Occipital lobe (tissue), 3 donors: ENCODE measurements at places on chromosomes 7 and 10. TPM values are rescaled to one million over a fixed set of nuclear protein-coding genes. Genes with fewer than 3 reads are reported as not detected.

DNA sequence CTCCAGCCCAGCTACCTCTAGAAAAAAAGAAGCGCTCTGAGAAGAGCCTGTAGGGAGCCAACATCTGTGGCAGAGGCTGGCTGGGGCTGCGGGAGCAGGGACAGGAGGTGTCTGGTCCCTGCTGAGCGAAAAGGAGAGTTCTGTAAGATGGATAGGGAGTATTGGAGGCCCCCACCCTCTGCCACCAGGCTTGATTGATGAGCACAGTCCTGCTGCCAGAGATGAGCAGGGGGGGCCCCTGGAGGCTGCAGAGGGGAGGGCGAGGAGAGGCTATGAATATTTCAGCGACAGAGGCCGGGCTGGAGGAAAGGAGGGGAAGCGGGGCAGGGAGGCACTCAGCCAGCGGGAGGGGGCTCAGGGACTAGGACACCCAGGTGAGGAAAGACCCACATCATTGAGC lies 44.5 kb upstream of the HSPB1 start:
- no peak for DNase-seq

- no peak for DNase-seq
Measured at GRCh38 chr10:77290528-77291155, 347.0 kb downstream of the KCNMA1 start.

- DNase-seq: no peak
Measured at GRCh38 chr10:19730167-19730906, 85.9 kb upstream of the PLXDC2 start.

DNA sequence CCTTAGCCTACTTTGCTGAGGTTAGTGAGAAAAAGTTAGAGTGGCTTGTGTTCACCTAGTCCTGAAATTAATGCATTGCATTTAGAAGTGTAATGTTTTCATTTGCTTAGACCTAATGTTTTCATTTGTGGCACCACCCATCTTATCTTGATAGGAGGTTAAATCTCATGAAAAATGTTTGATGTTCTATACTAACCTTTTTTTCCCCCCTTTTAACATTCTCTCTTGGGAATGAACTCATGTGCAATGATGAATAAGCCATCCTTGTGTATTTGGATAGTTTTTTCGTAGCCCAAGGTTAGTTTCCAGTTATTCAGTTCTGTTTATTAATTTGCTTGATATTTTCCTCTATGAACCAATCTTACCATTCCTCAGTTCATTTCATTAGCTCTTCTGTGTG lies 2.8 kb downstream of the FHIP2A start:
- no peak for DNase-seq

DNA sequence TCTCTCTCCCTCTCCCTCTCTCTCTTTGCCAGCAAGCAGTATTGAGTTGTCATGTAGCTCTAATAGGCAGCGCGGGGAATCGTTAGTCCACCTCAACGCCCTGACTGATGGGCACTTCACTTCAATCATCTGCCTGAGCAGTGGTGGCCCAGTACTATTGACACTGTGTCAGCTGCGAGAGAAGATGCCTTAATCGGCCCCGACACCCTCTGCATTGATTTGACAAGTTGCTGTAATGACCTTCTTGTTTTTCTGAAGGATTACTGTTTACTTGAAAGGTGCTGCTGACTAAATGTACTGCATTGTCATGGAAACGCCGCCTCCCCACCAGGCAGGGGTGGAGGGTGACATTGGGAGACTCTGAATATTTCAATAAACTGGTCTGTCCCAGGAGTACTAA lies 913.8 kb downstream of the KCNMA1 start:
- DNase-seq: no peak

- no peak for DNase-seq
Measured at GRCh38 chr10:93376372-93377293, 105.5 kb downstream of the MYOF start.

DNA sequence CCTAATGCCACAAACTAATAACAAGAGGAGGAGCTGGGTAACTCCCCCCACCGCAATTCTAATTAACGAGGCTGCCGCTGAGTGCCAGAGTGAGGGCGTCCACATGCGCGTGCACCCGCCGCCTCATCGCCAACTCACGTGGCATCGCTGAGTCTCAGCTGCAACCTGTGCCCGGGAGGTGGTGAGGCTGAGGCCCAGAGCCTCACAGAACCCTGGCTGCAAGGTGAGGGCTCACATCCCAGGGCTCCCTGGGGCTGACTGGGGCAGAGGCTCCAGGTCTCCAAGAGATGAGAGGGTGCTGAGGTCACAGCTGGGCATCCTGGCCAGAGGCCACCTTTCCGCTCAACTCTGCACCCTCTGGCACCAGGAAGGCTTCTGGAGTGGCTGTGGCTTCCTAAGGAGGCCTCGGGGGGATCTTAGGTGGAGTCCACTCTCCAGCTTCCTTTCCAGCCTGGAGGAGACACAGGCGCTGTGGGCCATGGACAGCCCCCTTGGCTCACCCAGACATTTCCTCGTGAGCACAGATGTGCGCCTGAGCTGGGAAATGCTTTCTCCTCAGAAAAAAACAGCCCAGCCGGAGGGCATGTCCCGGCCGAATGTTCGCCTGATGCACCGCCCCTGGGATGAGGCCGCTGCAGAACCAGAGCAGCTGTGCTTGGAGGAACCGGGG lies 242.6 kb downstream of the MAD1L1 start:
- DNase-seq: no peak

GRCh38 chr10:11164803-11165590 lies 147.3 kb downstream of the CELF2 start:
- DNase-seq: peak; percentile 87

DNA sequence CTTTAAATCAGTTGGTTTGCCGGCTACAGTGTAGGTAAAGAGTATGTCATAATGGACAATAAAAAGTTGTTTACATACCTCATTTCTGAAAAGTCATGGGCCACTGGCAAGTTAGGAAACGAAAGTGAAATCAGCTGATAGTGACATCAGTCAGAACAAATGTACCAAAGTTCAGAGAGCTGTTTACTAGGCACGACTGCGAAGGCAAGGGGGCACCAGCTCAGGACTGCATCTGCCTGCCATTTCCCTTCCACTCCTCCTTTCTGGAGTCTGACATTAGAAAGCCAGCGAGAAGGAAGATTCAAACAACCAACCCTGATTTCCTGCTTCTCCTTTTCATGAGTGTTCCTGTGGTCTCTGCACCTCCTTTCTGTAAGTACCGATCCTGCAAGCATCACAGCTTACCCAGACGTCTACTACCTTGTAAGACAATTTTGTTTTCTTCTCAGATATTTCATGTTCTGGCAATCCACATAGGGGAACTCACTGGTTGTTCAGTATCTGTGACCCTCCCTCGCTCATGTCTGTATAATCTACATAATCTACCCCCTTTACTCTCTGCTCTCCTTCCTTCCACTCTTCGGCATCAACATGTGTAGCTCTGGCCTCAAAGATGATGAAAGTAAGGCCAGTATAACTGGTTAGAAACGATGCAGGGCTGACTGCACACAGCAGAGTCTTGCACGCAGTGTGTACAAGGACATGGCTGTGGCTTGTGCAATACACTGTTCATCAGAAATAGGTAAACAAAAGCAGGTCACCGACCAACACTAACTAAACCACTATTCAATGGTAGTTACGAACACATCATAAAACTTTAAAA lies at the start of gene TMEM140:
Gene TMEM140 (plus strand): TSS at position 174 of the 823 bp plus-strand sequence. CDS start 16,370 bp downstream, outside the sequence.
- DNase-seq: no peak

DNA sequence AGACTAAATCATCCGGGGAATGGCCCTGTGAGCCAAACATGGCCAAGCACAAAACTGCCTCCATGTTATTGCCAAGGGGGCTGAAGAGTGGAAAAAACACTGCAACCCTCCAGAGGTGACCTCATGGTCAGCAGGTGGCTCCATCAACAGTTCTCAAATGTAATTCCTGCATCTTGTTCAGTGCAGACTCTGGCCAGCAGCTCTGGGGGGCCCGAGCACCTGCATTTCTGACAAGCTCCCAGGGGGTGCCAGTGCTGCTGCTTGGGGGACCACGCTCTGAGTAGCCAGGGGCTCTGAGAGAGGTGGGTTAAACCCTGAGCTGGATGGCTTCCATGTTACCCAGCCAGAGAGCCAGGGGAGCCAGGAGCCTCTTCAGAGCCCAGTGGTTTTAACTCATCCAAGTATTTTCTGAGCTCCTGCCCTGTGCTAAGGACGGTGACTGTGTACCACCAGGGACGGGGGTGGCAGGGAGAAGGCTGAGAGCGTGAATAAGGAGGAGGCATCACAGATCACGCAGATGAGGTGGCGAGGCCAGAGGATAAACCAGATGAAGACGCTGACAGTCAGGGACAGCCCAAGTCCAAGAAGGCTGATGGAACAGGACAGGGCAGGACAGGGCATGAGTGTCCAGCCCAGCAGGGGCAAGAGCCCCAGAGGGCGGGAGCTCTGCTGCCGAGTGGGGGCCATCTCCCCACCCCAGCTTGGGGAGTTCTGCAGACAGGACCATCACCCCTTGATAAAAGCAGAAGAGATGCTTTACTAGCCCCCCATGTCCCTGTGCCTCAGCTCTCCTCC lies 52.9 kb downstream of the CLEC2L start:
- no peak for DNase-seq

DNA sequence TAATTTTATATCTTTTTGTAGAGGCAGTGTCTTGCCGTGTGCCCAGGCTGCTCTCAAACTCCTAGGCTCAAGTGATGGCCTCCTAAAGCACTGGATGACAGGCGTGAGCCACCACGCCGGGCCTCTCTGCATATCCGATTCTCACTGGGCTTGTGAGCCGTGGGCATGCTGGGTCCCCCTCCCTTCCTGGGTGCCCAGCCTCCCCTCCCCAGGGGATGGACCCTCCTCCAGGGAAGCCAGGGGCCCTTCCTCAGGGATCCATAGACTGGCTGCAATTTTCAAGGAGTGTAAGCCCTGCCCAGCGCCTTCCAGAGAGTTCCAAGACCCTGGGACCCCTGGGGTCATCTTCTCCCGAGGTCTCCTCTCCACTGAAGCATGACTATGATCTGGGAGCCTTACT lies 23.7 kb upstream of the ELFN1 start:
- DNase-seq: no peak

- DNase-seq: no peak
Measured at GRCh38 chr10:78718032-78718572, 350.7 kb upstream of the ZMIZ1 start.

GRCh38 chr10:69335063-69335587 lies 56.8 kb downstream of the HK1 start:
- peak; percentile 28 for DNase-seq

DNA sequence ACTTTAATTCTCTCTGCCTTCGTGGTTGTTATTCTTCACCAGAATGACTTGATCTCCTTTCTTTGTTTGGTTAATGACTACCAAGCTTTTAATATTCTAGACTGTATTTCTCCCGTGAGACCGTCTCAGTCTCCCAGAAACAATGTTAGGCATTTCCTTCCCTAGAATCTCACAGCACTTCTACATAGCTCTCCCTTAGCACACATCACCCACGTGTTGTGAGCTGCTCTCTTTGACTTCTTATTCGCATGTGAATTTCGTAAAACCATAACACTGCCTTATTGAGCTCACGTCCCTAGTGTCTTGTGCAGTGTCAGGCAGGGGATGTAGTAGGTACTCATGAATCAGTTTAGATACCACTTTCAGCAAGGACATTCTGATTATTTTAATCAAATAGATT lies 57.5 kb upstream of the MGAM2 start:
- DNase-seq: no peak

DNA sequence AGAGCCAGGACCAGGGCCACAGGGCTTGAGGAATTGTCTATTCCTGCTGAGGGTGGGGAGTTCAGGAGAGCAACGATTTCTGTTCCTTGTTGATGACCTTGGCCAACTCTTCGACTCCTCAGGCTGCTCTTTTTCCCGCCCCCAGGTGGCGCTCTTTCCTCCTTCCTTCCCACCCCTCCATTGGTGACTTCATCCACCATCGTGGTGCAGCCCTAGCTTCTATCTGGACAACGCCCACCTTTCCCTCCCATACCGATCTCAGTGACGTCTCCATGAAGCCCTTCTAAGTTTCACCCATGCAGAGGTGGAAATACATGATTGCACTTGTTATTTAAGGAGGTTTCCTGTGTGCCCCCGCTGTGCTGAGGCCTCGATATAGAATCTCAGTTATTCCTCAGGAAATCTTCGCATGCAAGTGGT lies 22.1 kb upstream of the CARD11 start:
- DNase-seq: no peak

- DNase-seq: no peak
Measured at GRCh38 chr7:57775396-57776088, 325.6 kb downstream of the ZNF716 start.

DNA sequence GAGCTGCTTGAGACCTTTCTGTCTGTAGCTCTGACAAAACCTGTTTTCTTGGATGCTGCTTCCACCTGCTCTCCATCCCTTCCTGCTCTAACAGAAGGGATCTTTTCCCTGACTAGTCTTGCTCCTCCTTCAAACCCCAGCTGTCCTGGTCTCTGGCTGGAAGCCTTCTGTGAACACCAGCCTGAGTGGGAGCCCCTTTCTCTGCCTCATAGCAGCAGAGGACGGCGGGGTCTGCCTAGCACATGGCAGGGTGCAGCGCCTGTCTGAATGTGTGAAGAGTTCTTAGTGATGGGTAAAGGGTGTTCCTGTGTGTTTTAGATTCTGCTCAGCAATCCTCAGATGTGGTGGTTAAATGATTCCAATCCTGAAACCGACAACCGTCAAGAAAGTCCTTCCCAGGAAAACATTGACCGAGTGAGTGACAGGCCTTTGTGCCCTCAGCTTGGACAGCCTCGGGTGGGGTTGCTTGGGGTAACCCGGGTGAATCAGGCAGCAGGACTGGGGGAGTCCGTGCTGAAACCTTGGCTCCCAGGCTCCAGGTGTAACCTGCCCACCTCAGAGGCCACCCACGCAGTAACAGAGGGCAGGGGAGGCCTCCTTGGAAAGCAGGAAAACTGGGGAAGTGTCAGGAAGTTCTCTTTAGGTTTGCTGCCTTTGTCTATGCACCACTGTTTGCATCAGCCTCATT lies 34.1 kb downstream of the NUB1 start:
- no peak for DNase-seq

DNA sequence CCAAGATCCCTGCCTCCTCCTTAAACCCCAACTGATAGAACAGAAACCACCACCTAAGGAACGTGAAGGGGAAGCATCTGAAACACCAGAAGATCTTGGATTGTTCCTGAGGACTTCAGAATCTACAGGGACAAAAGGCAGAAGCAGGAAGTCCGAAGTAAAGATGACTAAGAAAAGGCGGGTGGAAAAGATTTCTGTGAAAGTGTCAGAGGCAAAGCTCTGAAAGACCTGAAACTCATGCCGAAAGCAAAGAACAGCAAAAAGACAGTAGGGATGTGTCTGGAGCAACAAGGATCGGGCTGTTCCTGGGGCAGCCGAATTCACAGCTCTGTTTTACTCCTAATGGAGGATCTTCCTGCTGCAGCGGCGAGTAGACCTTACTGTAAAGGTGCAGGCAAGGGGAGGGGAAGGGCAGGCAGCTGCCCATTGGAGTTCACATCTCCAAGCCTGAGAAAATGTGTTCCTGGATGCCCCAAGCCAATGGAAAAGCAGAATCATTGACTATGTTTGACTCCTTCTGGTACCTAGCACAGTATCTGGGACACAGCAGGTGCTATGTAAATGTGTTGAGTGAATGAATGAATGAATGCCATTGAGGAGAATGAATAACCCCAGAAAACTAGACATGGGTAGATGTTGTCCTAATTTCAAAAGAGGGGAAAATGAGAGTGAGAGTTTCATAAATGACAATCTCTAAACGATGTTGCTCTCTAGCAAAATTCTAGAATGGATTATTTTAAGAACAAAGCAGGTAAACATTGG lies 40.4 kb downstream of the PDIA4 start:
- no peak for DNase-seq

GIMAP2 gene
- total RNA-seq: 4.4 TPM

ADAM22 gene
- total RNA-seq: 90.6 TPM

LMTK2 gene
- total RNA-seq: 40.4 TPM

HOXA11 gene
- not detected for total RNA-seq

NACAD gene
- total RNA-seq: 5.5 TPM

SPDYE8 gene
- total RNA-seq: not detected

PITX3 gene
- not detected for total RNA-seq

LIPF gene
- not detected for total RNA-seq

ZNF138 gene
- 65.0 TPM for total RNA-seq

NXPH1 gene
- total RNA-seq: 47.4 TPM

CNNM1 gene
- 3.1 TPM for total RNA-seq

CDK1 gene
- 21.7 TPM for total RNA-seq
